ENCODE measurements at places on chromosomes 4 and X.

- no peak for DNase-seq
These were observed 106.2 kb upstream of the FAT1 start for GRCh38 chr4:186829740-186830449.

- no peak for DNase-seq
These were observed 39.3 kb downstream of the RNF212 start for GRCh38 chr4:1074077-1074476.

- DNase-seq: no peak
These were observed 207.6 kb upstream of the SLITRK2 start for GRCh38 chrX:145609951-145610511.

GRCh38 chrX:120090208-120090607 lies 12.7 kb upstream of the RHOXF2B start:
- DNase-seq: no peak

DNA sequence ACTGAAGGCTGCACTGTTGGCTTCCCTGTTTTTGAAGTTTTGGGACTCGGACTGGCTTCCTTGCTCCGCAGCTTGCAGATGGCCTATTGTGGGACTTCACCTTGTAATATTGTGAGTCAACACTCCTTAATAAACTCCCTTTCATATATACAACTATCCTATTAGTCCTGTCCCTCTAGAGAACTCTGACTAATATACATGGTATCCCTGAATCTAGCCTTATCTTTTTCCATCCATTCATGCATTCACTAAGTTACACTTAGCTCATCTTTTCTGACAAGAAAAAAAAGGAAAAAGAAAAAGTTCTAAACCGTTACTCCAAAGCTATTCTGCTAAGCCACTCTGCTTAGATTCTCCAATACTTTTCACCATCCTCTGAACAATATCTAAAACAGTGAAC lies 1260.2 kb upstream of the PCDH7 start:
- no peak for DNase-seq

Measured in stimulated activated CD8-positive, alpha-beta memory T cell treated with anti-CD3 and anti-CD28 coated beads, Interleukin-7, amount 100 ng/mL, for 1 hour (primary cell).